ENCODE measurements at places on chromosomes 5 and 9.

DNA sequence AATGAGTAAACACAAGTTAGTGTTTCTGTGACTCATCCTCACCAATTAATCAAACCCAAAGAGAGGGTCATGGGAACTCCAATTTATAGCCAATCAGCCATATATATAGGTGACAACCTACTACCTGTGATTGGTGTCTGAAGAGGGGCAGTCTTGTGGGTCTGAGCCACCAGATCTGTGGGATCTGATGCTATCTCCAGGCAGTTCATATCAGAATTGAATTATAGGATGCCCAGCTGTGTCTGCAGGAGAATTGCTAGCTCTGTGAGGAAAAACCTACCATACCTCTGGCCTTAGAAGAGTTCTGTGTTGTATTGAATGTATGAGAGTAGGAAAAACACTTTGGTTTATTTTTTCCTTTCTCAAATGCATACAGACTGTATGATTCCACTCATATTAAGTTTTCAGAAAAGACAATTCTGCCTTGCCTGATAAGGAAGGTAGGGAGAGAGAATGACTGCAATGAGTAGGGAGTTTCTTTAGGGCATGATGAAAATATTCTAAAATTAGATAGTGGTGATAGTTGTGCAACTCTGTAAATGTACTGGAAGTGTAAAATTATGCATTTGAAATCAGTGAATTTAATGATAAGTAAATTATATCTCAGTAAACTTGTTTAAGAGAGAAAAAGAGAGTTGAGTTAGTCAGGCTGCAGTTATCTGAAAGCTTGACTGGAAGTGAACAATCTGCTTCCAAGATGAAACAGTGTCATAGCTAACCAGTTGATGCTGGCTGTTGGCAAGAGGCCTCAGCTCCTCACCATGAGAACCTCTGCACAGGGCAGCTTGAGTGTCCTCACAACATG lies 274.9 kb downstream of the AUH start:
- no peak for DNase-seq

GRCh38 chr9:137511758-137512463 lies 38.3 kb downstream of the PNPLA7 start:
- DNase-seq = no peak

- no peak for DNase-seq
These were observed 609.1 kb upstream of the GRAMD2B start for GRCh38 chr5:125814119-125814518.

GRCh38 chr9:129270205-129270604 lies 92.1 kb upstream of the IER5L start:
- no peak for DNase-seq

GRCh38 chr9:122239722-122240121 lies 11.0 kb upstream of the LHX6 start:
- DNase-seq = no peak

- no peak for DNase-seq
These were observed 488 bp downstream of the COL15A1 start for GRCh38 chr9:98944057-98944733.

- DNase-seq = no peak
These were observed 13.9 kb downstream of the IDNK start for GRCh38 chr9:83636813-83637212.

- no peak for DNase-seq
These were observed 781 bp upstream of the MYOZ3 start for GRCh38 chr5:150660108-150660831.

GRCh38 chr9:104950838-104951237 lies 22.9 kb upstream of the ABCA1 start:
- peak; percentile 48 for DNase-seq

- peak; percentile 33 for DNase-seq
These were observed 93.3 kb upstream of the CDKN2B start for GRCh38 chr9:22102146-22103053.

GRCh38 chr9:101449071-101449721 lies 13.6 kb upstream of the ALDOB start:
- DNase-seq = peak; percentile 53

GRCh38 chr5:68745448-68745847 lies 348.4 kb upstream of the SLC30A5 start:
- DNase-seq = no peak

- DNase-seq = peak; percentile 85
These were observed 25.1 kb downstream of the NANS start for GRCh38 chr9:98081477-98082219.

DNA sequence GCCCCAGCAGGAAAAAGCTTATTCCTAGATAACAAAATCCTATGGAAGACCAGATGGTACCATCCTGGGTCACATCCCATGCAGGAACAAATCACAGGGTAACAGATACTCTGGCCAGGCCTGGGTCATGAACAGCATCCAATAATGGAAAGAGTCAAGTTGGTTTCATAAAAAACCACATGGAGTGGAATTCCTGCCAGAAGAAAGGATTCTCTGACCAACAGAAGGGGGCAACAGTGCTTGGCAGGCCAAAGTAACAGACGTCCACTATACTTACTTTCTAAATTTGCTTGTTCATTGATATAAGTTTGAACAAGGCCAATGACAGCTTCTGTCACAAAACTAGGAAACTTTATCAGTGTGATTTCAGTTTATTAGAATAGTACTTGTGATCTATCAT lies 273.5 kb downstream of the ARRDC3 start:
- peak; percentile 28 for DNase-seq

- DNase-seq = peak; percentile 93
These were observed 486.7 kb downstream of the RAB3C start for GRCh38 chr5:59069438-59070079.

GRCh38 chr9:83435301-83435700 lies 102.9 kb downstream of the FRMD3 start:
- no peak for DNase-seq

DNA sequence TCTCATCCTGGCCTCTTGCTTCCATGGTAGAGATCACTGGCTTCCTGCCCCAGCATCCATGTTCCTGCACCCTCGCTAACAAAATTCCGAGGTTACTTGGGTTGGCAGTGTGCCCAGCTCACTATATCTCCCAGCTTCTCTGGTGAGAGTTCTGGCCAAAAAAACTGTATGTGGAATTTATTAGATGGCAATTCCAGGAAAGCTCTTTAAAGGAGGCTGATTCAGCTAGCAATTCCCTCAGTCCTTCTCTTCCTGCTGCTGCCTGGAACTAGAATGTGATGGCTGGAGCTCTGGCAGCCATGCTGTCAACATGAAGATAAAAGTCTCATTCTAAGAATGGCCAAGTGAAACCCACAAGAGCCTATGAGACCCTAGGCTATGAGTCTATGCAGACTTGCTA lies 88.8 kb downstream of the SECISBP2 start:
- DNase-seq = no peak

DNA sequence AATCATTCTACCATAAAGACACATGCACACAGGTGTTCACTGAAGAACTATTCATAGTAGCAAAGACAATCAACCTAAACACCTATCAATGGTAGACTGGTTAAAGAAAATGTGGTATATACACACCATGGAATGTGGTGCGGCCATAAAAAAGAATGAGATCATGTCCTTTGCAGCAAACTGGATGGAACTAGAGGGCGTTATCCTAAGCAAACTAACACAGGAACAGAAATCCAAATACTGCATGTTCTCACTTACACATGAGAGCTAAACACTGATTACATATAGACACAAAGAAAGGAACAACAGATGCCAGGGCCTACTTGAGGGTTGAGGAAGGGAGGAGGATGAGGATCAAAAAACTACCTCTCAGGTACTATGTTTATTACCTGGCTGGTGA lies 103.8 kb downstream of the DRD1 start:
- DNase-seq = no peak

- peak; percentile 7 for DNase-seq
These were observed 12.9 kb downstream of the HAVCR1 start for GRCh38 chr5:157046041-157046440.

DNA sequence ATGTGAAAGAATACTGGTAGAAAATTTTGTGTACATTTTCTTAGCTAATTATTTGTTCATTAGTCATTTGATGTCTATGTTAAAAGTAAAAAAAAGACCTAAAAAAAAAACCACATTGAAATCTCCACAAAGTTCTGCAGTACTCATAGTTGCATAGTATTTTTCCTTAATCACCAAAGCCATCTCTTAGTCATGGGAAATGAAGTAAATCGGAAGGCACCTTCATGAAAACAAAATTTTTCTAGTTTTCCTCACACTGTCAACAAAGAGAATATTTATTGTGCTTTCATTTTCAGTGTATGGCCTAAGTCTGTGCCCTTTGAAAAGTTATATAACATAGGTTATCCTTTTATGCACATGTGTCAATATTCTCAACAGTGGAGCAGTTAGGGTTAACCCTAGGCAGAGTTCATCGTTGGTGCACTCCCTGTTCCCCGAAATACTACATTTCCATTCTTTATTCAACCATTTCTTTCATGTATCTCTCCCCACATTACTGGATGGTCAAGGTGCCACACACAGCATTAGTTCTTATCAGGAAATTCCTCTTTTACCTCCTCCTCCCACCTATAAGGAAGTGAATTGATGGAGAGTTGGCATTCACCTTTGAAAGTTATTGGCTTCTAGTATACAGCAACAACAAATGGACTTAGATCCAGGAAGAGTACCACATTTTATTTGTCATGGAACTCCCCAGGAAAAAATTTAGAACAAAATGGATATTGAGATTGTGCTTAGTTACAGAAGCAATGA lies 93.1 kb downstream of the NUDT12 start:
- no peak for DNase-seq

GRCh38 chr9:82148901-82149461 lies 160.4 kb downstream of the SPATA31D1 start:
- peak; percentile 96 for DNase-seq

DNA sequence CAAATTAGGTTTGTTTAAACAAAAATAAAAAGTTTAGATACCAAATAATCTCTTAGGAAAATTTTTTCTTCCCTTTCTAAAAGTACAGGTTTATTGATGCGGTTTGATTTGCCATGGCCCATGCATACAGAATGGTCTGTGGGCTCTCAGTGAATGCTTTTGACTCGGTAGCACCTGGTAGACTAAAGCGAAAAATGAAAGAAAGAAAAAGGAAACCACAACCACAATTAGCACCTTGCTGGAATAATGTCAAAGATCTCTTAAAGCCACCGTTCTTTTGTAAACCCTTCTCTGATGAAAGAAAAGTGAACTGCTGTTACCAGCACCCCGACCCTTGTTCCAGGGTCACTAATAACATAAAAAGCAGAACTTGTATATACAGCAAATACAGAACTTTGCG lies 157.9 kb downstream of the NFIB start:
- DNase-seq = no peak

DNA sequence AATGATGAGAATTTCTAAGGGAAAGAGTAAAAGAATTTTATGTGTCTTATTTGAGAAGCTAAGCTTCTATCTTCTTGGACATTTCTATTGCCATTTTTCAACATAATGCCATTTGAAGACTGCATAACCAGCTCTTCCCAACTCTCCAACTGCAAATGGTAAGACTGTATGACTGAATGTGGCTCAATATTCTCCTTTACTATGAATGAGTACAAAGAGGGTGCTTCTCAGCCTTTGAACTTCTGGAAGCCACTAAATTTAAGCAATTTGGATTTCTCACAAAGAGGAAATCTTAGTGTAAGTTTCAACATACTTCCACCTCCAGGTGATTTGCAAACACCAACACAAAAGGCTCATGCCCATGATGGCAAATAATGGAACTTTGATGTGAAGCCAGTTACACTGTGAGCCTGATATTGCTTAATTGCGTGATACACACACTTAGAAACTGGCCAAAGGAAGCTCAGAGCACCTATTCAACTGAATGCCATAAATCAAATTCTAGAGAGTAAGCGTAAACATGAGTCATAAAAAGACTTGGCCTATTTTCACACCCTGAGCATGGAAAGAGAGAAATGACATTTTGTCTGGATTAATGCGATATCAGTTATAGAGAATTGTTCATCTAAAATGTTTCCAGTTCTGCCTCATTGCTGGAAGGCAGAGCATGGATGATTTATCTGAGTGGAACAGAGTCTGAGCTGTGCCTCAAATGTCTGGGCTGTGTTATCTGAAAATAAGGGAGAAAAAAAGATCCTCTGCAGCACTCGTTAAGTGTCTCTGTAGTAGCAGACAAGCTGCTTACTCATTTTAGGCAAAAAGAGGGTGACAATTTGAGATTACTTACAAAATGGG lies 145.3 kb downstream of the PLK2 start:
- no peak for DNase-seq

DNA sequence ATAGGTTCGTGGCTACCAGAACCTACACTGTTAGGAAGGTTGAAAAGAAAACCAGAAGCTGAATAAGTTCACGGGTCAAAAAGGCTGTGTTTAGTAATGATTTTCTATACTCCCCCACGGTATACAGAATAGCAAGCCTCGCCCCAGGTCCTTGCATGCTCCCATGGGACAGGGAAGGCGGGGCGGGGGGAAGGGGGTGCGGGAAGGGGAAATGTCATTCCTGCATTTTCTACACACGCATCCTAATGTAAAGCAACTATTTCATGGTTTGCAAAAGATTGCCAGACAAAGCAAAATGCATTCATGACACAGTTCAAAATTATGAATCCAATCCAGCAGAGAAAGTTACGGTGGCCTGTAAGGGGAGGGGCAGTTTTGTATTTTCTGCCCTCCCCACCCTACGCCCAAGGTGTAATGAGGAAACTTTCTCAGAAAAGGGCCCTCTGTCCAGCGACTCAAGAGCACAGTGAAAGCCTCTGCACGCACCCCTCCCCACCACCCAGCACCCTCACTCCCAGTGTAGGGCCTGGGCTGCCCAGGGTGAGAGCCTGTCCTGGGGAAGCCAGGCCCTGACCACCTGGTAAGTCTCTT lies 105.2 kb downstream of the ROR2 start:
- no peak for DNase-seq

DNA sequence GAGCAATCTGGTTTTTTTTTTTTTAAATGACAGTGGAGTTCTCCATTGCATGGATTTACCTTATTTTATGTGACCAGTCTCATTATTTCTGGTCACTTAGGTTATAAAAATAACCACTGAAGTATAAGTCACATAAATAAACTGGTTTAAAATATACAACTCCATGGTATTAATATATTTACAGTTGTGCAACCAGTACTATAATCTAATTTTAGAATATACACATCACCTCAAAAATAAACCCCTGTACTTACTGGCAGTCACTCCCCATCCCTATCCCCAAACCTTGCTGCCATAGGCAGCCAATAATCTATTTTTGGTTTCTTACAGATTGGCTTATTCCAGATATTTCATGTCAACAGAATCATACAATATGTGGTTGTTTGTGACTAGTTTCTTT lies 57.8 kb downstream of the FYB1 start:
- DNase-seq = no peak

GRCh38 chr5:87277279-87277835 lies 9.7 kb downstream of the RASA1 start:
- DNase-seq = peak; percentile 41

DNA sequence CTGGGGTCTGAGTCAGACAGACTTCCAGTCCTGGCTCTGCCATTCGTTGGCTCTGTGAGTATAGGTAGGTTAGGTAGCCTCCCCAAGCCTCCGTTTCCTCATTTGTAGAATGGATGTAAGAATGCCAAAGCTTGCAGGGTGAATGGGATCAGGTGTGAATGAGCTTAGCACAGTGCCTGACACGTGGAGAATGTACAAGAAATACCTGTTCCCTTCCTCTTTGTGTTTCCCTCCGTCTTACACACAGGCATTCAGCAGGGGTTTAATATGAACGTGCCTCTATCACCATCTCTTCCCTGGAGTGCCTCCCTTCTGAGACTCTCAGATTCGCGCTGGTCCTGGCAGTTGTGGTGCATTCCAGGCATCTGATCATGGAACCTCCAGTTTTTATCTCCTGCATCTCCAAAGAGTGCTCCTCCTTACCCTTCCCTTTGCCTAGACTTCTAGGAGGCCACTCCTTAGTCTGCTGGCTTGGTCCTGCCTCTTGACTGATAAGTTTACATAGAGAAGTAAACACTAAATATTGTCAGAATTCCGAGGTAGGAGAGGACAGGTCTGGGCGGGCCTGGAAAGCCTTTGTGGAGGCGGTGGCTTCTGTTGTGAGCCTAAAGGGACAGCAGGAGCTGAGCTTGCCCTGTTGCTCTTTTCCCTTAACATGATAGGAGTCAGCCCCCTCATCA lies 199.4 kb downstream of the AOPEP start:
- no peak for DNase-seq
